ENCODE measurements at places on chromosomes 5 and 9.

GRCh38 chr5:55681301-55681700, 30.8 kb downstream of the SLC38A9 start:
- no peak for DNase-seq

- no peak for DNase-seq
Measured at GRCh38 chr5:120614531-120615180, 150.6 kb downstream of the PRR16 start.

DNA sequence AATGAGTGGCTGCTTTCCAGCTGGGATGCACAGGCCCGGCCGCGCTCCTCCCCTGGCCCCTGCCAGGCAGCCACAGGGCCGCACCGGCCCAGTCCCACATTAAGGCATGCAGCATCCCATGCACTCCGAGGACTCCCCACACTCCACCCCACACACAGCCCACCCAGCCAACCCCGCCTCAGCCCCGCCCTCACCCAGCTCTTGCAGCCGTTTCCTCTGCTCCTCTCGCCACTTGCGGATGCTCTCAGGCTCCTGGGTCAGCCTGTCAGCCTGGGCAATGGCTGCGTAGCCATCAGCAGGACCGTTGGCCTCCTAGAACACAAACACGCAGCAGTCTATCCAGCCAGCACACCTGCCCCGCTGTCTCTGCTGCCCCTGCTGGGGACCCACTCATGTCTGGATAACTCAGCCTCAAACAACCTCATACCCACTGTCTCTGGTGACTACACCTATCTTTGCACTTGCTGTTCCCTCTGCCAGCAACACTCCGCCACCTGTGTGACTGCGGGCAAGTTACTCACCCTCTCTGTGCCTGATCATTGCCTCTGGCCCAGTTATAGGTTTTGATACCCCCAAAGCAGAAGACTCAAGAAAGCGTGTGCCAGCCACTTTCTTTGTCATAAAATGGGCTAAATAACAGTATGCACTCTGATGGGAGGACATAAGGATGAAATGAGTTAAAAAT, 9.3 kb downstream of the HIGD2A start:
- no peak for DNase-seq

DNA sequence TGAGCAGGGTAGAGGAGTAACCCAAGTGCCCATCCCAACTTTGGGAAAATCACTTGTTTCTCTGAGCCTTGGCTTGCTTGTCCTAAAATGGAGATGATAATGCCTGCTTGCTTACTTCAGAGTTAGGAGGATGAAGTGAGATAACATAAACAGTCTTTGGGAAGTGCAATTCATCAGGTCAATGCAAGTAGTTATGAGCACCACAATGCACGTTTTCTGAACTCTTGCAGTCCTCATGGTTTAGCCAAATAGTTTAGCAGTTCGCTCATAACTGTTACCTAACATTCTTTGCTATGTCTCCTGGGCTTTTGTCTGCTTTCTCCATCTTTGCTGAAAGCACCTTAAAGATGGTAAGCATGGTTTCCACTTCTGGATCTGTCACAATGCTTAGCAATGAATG, 270.0 kb downstream of the ADAMTSL1 start:
- no peak for DNase-seq

GRCh38 chr5:157030692-157031091, 28.2 kb downstream of the HAVCR1 start:
- no peak for DNase-seq

- DNase-seq, result no peak
Measured at GRCh38 chr9:16687678-16688369, 182.6 kb downstream of the BNC2 start.

All from memory B cell (primary cell).